Gastrocnemius medialis (tissue), 4 donors: ENCODE measurements at places on chromosomes 11 and 22. TPM values are rescaled to one million over a fixed set of nuclear protein-coding genes. Genes with fewer than 3 reads are reported as not detected.

DNA sequence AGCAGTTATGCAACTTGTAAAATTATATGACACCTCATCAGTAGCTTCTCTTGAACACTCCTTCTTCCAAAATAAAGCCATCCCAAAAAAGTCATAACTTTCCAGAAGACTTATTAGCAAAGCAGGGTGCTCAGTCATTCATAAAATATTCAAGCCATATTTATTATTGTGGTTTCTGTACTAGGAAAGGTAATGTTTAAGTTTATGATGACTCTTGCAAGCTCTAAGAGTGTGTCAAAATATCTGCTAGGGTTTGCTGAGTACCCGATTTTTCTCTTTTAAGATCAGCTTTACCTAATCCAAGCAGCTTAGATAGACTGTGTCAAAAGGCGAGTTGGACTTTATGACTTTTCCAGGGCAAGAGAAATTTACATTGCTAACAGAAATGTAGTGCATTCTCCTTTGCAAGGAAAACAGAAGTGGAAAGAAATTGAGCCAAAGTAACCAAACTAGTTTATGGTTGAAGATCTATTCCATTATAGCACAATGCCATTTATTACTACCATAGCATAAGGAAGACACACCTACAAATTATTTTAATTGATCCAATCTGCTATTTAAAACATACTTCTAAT is 98.0 kb upstream of the SOX6 start:
- H3K4me3 ChIP-seq: no peak overlapping the region
- no peaks in the 10 kb centered on the region for H3K27me3 ChIP-seq
- no peak overlapping the region for H3K27ac ChIP-seq
- peaks cover 11% of the 10 kb centered on the region for H3K4me1 ChIP-seq

DNA sequence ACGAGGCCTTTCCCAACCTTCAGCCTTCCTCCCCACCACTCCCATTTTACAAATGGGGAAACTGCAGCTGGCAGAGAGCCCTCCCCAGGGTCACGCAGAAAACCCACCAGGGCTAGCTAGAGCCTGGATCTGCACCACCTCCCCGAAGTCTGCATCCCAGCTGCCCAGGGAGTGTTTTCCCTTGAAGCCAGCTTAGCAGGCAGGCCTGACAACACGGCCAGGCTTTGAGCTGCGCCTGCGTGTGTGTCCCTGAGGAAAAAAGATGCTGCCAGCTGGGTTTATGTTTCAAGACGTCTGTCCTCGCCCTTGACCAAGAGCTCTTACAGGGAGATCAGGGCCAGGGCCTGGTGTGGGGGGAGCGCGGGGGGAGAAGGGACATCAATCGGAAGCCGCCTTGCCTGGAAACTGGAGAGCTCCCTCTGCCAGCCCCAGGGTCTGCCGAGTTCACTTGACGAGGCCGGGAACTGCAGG is 20.3 kb downstream of the WNT11 start:
- peak overlapping the region; percentile 15 for H3K4me3 ChIP-seq
- peak overlapping the region; percentile 89 for H3K27ac ChIP-seq
- peak; percentile 78 for DNase-seq

GRCh38 chr11:126370016-126370415 is 14.5 kb downstream of the ST3GAL4 start:
- H3K4me3 ChIP-seq: no peak overlapping the region
- H3K27ac ChIP-seq: no peak overlapping the region

GRCh38 chr11:113528982-113529381 is 53.8 kb upstream of the DRD2 start:
- H3K27ac ChIP-seq: no peak overlapping the region
- no peaks in the 10 kb centered on the region for H3K36me3 ChIP-seq
- H3K4me3 ChIP-seq: no peak overlapping the region
- no peak for DNase-seq
- H3K27me3 ChIP-seq: no peaks in the 10 kb centered on the region

GRCh38 chr11:96706761-96707160 is 316.9 kb downstream of the JRKL start:
- no peak for DNase-seq
- no peak overlapping the region for H3K4me3 ChIP-seq
- no peaks in the 10 kb centered on the region for H3K27me3 ChIP-seq
- no peaks in the 10 kb centered on the region for H3K36me3 ChIP-seq
- H3K4me1 ChIP-seq: no peaks in the 10 kb centered on the region

GRCh38 chr11:67606093-67606491 is 644 bp upstream of the NDUFV1 start:
- peaks cover 23% of the 10 kb centered on the region for H3K4me1 ChIP-seq
- H3K27me3 ChIP-seq: no peaks in the 10 kb centered on the region
- H3K36me3 ChIP-seq: no peaks in the 10 kb centered on the region
- DNase-seq: no peak
- peak overlapping the region; percentile 98 for H3K4me3 ChIP-seq

DNA sequence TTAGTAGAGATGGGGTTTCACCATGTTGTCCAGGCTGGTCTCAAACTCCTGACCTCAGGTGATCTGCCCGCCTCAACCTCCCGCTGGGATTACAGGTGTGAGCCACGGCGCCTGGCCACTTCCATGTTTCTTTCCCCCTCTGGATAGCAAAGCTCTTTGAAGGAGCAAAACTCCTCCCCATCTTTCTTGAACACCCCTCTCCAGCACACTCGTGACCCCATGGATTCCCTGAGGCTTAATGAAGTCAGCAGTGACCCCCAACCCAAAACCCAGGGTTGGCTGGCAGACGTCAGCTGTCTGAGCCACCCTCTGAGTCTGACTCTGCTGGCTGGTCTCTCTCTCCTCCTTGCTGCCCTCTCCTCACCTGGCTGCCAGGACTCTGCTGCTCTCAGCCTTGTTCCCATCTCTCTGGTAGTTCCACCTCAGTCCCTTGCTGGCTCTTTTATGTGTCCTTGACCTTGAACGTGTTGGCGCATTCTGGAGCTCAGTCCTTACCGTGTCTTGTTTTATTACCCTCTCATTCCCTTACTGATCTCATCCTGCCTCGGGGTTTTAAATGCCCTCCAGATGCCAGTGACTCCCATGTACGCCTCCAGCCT is 44.5 kb downstream of the PARVG start:
- DNase-seq: no peak
- H3K27me3 ChIP-seq: peaks cover 15% of the 10 kb centered on the region
- H3K4me3 ChIP-seq: no peak overlapping the region
- H3K27ac ChIP-seq: no peak overlapping the region
- H3K36me3 ChIP-seq: no peaks in the 10 kb centered on the region

GRCh38 chr22:39414886-39415285 is 15.3 kb downstream of the TAB1 start:
- H3K4me3 ChIP-seq: no peak overlapping the region
- H3K27me3 ChIP-seq: no peaks in the 10 kb centered on the region
- H3K36me3 ChIP-seq: no peaks in the 10 kb centered on the region
- peak; percentile 92 for DNase-seq

- peaks cover 26% of the 10 kb centered on the region for H3K27me3 ChIP-seq
- no peak overlapping the region for H3K4me3 ChIP-seq
- DNase-seq: no peak
- no peak overlapping the region for H3K27ac ChIP-seq
- H3K36me3 ChIP-seq: no peaks in the 10 kb centered on the region
- H3K4me1 ChIP-seq: no peaks in the 10 kb centered on the region
Observed at GRCh38 chr11:47587039-47587716, 700 bp downstream of the FAM180B start.

DNA sequence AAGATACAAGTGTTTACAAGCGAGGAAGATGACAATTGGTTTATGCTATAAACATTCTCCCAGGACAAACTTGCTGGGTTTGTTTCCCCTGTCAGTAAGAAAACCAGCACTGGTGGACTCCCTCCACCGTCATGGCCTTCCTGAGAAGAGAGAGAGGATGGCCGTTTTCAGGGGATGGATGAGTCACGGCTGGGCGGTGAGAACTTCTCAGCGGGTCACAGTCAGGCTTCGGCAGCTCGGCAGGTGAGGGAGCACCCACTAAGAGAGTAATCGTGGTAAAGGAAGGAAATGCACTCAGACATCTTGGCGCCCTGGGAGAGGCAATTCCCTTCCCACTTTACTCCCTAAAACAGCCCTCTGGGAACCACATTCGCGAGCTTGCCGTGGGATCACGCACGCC is 83.9 kb downstream of the NCAM1 start:
- H3K27ac ChIP-seq: no peak overlapping the region
- no peaks in the 10 kb centered on the region for H3K27me3 ChIP-seq
- DNase-seq: no peak
- H3K4me1 ChIP-seq: no peaks in the 10 kb centered on the region
- H3K36me3 ChIP-seq: no peaks in the 10 kb centered on the region

- no peaks in the 10 kb centered on the region for H3K36me3 ChIP-seq
- H3K4me1 ChIP-seq: no peaks in the 10 kb centered on the region
- no peaks in the 10 kb centered on the region for H3K27me3 ChIP-seq
- no peak for DNase-seq
Observed at GRCh38 chr11:78465169-78465942, 47.7 kb upstream of the GAB2 start.

DNA sequence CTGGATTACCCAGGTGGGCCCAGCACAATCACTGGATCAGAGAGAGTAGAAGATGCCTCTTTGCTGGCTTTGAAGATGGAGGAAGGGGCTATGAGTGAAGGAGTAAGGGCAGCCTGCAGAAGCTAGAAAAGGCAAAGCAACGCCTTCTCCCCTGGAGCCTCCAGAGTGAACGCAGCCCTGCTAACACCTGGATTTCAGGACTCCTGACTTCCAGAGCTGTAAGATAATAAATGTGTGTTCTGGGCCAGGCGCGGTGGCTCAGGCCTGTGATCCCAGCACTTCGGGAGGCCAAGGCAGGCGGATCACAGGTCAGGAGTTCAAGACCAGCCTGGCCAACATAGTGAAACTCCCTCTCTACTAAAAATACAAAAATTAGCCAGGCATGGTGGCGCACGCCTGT is 102.4 kb downstream of the MORC2 start:
- no peak overlapping the region for H3K4me3 ChIP-seq
- no peaks in the 10 kb centered on the region for H3K36me3 ChIP-seq

Gene DERL3
- total RNA-seq: 1.4 TPM

Gene DYNC2H1
- total RNA-seq: 2.2 TPM

Gene MS4A12
- not detected for total RNA-seq

Gene POU2AF3
- not detected for total RNA-seq

Gene MPZL2
- 1.2 TPM for total RNA-seq

Gene CARNS1
- 2.5 TPM for total RNA-seq

Gene FOLH1
- not detected for total RNA-seq

Gene IRAG1
- total RNA-seq: 2.8 TPM

Gene KCNQ1
- 0.15 TPM for total RNA-seq

Gene OR56A3
- total RNA-seq: not detected
